ENCODE measurements at places on chromosomes 4 and X.

DNA sequence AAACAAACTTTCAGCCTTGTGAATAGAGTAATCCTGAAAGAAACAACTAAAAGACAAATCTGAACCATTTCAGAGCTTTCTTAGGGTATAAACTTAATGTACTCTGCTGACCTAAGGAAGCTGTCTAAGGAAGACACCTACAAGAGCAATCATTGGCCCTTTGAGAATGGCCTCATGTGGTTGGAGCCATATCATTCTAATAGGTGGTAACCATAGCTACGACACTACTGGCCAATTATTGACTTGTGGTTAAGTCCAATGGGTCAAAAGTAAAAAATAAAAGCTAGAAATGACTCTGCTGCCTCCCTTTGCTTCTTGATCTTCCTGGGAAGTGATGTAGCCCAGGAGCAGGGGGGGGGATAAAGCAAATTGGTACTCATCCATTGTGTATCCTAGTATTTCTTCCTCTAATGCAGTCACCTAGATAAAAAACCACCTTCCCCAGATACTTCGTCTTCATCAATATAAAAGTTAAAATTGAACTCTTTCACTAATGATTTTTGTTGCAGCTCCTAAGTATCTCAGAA lies 547.0 kb downstream of the ARAP2 start:
- DNase-seq, result no peak

DNA sequence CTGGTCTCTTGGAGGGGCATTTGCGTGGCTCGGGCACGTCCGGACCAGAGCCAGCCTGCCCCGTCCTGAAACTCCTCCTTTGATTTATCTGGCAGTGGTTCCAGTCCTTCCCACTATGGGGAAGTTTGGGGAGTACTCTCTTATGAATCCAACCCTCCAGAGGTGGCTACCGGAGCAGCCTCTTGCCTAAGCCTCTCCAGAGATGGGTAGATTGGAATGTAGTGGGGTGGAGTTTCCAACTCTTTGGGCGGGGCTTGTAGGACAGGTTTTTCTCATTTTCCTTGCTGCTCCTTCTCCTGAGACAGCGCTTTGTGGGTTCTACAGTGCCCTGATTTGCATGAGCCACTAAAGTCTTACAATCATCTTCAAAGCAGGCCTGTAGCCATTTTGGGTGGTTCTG lies 60.1 kb upstream of the XAGE1B start:
- no peak for DNase-seq

- DNase-seq, result no peak
Measured at GRCh38 chrX:119887721-119888425, 7.8 kb upstream of the AKAP14 start.

DNA sequence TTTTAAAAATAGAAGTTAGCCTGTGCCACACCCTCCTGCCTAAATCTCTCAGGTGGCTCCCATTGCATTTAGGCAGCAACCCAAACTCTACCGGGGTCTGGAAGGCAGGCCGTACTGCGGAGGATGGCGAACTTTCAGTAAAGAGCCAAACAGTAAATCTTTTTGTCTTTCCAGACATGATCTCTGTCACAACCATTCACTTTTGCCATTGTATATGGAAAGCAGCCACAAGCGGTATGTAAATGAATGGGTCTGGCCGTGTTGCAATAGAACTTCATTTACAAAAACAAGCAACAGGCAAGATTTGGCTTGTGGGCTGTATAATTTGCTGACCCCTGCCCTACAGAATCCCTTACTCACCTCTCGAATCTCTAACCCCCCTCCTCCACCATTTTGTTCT lies 3.3 kb downstream of the RADX start:
- DNase-seq, result no peak

- no peak for DNase-seq
Measured at GRCh38 chrX:28625223-28625622, 38.0 kb downstream of the IL1RAPL1 start.

- no peak for DNase-seq
Measured at GRCh38 chrX:151268836-151269235, 92.5 kb downstream of the GPR50 start.

- DNase-seq, result no peak
Measured at GRCh38 chr4:173488074-173488473, 42.0 kb downstream of the HAND2 start.

DNA sequence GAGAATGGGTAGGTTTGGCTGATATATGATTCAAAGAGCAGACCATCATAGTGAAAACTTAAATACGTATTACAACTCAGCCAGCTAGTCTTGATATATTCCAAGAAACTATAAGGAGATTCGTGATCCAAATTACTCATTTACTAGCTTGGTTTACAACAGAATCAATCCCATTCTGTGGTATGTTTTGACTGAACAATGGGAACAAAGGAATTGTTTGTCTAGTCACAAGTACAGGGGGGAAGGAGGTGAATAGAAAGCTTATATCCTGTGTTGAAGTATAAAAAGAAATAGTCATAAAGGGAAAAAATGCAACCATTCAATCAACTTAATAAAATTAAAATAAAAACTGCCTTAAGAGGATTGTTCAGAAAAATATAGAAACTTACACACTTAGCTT lies 17.0 kb downstream of the C4orf54 start:
- DNase-seq, result no peak

- DNase-seq, result no peak
Measured at GRCh38 chr4:75110061-75110460, 177.1 kb downstream of the PARM1 start.

DNA sequence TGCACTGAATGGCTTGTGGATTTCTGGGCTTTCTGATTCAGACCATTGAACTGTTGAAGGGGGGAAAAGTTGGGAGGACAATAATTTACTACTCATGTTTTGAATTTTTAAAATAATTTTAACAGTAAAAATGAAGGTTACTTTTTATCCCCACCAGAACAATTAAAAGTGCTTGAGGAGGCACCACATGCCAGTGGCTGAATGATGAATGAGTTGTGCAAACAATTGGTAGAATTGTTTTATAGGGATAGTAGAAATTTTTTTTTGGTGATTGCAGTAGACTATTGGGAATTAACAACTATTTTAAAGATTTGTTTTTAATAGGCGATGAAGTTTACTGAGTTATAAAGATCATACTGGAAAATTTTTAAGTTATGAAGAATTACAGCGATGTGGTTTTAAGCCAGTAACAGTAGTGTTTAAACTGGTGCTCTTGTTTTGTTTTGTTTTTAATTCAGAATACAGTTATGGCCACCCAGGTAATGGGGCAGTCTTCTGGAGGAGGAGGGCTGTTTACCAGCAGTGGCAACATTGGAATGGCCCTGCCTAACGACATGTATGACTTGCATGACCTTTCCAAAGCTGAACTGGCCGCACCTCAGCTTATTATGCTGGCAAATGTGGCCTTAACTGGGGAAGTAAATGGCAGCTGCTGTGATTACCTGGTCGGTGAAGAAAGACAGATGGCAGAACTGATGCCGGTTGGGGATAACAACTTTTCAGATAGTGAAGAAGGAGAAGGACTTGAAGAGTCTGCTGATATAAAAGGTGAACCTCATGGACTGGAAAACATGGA lies 2.7 kb downstream of the REST start:
- DNase-seq, result no peak

DNA sequence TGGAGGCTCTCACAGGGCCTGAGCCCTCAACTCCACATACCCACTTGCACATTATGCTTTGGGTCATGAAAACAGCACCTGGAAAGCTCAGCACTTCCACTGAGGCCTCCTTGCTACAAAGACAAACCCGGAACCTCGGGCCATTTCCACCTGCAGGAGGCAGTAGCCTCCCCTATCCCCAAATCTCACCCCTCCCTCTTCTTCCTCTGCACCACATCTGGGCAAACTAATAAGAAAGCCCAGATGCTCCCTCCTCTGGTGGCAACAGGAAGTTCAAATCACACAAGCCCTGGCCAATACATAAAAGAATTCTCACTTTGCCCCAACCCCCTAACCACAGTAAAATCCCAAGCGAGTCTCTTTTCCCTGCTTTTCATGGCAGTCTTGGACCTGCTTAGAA lies 136.4 kb downstream of the MAPK10 start:
- DNase-seq, result no peak

- DNase-seq, result no peak
Measured at GRCh38 chr4:77785669-77786068, 33.5 kb downstream of the CNOT6L start.

- no peak for DNase-seq
Measured at GRCh38 chr4:1788254-1788973, 4.7 kb upstream of the FGFR3 start.

DNA sequence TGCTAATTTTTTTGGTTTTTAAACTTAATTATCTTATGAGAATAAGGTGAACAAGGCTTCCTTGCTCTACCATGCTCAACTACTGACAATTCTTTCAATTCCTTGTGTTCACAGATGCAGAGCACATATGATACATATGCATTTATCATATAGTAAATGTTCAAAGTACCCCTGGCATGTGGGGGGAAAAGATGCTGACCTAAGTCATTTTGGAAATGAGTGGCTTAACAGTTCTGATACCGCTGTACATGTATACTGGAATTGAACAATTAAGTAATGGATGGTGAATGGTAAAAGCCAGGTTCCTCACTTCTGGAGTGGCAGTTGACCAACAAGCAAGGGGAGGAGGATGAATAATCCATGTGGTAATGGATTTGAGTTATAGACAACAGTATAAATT lies 149.6 kb downstream of the NAF1 start:
- DNase-seq, result no peak

DNA sequence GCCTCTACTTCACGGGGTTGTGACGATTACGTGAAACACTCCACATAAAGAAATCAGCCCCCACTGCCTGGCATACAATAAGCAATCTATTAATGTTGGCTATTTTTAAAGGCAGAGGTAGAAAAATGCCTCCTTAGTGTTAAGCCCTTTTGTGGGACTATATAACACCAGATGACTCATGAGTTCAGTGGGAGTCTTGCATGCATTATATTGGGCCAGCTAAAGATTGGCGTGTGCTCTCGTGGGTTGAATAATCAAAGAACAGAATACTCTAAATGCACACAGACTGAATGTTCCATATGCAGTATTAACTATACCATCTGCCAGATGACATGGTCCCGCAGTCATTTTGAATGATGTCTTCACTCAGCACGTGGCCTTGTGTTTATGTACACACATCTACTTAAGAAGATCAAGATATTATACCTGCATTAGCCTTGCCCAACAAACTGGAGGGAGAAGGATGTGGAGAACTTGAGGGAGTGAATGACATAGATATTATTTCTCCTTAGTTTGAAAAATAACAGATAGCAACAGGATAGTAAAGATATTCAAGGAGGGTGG lies 85.0 kb upstream of the MYOZ2 start:
- DNase-seq, result no peak

DNA sequence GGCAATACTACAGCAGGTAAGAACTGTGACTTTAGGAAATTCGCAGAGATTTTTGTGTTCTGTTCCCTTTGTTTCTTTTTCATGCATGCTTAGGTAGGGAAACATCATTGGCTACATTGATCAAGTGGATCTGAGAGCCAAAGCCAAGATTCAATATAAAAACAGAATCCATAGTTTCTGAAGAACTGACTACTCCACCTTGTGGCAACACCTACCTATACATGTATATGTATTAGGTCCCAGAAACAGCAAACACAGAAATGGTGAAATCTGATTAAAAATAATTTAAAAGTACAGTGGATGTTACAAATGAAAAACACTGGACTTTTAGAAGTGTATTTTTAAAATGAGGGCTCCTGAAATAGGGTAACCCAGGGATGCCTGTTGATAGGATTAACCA lies 322.6 kb upstream of the MAOA start:
- DNase-seq, result no peak

DNA sequence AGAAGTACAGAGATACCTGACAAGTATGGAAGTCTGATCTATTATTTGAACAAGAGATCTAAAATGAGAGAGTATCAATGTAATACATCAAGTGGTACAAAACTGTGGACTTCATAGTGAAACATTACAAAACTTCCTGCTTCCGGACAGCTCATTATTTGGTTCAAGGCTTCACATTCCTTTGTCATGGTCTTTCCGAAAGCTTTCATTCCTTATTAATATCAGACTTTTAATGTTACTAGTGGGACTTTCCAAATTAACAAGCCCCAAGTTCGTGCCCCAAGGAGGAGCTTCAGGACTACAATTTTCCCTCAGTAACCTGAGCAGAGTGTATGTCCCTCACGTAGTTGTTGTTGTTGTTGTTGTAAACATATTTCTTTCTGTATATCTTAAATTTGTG lies 1.2 kb downstream of the CHIC2 start:
- no peak for DNase-seq

DNA sequence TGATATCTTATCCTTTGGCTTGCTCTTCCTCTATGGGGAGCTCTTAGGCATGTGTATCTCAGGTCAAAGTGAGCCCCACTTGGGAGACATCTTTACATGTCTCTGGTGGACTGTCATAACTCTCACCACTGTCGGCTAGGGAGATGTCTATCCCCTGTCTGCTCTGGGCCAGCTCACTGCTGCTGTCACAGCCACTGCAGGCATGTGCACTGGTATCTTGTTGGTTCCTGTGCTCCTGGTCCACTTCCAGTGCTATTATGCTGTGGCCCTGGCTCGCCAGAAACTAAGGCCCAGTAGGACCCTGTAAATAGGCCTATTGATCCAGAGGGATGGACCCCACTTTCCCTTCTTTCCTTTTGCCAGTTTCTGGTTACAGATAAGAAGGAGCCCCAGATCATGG lies 56.6 kb upstream of the LAS1L start:
- DNase-seq, result no peak

DNA sequence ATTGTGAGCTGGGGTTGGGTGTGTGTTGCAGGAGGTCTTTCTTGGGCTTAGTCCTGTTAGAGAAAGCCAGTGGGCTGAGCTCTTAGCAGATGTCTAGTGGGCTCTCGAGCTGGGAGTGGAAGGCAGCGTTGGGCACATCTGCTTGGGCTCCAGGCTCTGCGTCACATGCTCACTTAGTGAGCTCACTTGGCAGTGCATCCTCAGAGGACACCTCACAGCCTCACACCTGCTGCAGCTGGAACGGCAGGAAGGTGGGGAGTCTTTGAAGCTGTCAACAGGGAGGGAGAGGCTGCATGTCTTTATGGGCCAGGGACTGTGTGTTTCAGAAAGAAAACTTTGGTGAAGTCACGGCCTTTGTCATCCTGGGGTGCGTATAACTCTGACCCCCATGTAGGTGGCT lies 82.2 kb downstream of the PSAPL1 start:
- no peak for DNase-seq

DNA sequence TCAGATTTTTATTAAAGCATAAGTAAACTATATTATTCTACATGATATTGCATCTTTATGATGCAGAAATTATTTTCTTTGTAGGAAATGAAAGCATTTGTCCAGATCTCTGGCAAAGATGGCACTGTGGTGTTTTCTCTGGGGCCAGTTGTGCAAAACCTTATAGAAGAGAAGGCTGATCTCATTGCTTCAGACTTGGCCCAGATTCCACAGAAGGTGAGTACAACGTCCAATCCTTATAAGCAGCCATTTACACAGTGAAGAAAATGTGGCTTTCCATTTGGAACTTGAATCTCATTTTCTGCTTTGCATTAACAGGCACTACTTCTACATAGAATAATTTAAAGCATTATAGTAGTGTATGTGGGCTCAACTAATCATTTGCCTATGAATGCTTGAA lies 6.9 kb upstream of the UGT2B7 start:
- no peak for DNase-seq

- DNase-seq, result no peak
Measured at GRCh38 chrX:10240918-10241317, 84.1 kb downstream of the CLCN4 start.

- DNase-seq, result no peak
Measured at GRCh38 chrX:111567542-111568255, 56.3 kb downstream of the SERTM2 start.
